ENCODE measurements at places on chromosomes 5 and 9.

DNA sequence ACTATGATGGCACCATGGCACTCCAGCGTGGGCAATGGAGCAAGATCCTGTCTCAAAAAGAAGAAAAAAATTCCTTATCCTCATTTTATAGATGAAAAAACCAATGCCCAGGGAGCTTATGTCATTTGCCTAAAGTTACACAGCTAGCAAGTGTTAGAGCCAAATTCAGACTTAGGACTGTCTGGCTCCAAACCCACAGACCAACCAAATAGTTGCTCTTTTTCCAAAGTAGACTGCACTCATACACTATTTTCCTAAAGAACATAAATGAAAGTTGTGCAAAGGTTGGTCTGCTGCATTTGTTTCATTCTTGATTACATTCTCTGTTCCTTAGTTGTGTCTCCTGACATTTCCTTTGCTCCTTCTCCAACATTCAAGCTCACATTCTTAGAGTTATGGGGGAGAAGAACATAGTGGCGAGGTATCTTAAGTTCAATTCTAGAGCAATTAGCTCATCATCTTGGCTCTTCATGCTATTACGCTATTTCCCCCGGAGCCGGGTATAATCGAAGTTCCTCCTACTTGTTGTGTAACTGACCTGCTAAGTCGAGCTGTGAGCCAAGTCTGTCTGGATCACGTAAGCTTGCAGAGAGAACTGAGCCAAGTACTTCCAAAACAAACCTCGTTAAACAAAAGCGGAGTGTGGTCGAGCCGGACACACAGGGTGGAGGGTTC is 138.3 kb downstream of the RFK start:
- DNase-seq, result no peak

DNA sequence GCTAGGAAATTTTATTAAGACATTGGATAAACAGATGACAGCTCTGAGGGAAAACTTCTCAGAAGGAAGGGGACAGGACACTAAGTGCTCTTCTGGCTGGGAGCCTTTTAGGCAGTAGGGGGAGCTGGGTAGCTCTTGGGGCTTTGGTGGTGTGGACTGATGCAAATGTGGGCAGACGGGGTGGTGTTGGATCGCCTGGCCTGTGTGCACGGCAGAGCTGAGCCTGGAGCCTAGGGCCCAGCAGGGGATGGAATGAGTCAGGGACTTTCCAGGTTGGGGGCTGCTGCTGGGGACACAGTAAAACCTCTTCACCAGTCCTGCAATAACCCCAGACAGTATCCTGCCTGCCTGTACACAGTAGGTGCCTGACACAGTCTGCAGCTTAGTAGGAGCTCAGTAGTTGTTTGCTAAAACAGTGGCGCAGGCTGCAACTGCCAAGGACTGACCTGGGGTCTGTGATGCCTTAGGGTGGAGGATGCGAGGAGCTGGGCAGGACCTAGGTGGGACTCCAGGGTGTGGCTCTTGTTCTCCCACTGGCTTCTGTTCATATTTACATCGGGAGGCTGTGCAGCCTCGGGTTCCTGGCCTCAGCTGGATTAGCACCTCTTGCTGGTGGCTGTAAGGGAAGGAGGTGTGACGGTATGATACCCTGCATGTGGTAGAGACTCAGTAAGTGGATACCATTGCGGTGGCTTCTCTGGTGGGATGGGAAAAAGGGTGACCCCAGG is 83.8 kb downstream of the DAB2IP start:
- DNase-seq, result no peak

- DNase-seq, result no peak
These were observed 127.9 kb downstream of the NNT start for GRCh38 chr5:43730832-43731342.

DNA sequence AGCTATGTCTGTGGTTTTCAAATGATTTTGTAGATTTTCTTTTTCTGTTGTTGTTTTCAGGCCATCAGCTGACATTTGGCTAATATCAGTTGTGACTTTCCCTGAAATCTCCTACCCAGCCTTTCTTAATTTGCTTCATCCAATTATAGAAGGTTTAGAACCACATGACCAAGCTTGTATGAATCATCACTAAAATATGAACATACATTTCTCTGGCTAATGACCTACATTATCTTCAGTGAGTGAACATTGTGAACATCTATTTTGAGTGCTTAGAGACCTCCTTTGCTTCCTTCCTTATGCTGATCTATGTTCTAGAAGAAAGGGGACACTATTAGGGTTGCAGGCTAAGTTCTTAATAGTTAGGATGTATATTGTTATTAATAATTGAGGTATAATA is 532.5 kb downstream of the RAB3C start:
- no peak for DNase-seq
